ENCODE measurements at places on chromosomes 16 and 17.
A peak's percentile ranks its signal among the peaks of the same experiment; 100 is the strongest.

DNA sequence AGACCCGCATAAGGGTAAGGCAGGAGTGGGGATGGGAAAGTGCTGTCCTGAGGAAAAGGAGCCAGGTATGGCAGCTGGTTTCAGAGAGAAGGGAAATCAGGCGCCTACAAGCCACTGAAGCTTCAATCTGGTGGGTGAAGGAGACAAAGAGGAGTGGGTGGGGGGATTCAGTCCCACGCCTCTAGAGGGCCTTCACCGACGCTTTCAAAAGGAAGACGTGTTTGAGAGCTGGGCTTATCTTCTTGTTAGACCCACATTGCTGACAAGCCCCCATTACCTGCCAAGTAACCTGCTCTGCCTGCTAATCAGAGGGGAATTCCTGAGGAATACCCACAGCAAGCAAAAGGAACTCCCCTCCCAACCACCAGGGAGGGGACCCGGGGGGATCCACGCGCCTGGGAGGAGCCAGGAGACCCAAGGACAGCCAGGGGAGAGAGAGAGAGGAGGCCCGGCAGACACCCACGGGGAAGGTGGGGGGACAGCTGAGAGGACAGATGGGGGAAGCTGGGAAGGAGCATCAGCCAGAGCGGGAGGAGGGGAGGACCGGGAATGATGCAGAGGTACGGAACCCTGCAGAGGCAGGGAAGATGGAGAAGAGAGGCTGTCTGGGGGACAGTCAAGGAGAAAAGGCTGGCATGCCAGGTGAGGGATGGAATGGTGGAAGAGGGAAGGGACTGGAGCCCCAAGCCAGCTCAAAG is 1.0 kb downstream of the MTMR4 start:
- DNase-seq, result no peak

- no peak for DNase-seq
Observed at GRCh38 chr17:74893936-74894671, 671 bp upstream of the FADS6 start.

- no peak for DNase-seq
Observed at GRCh38 chr16:83176802-83177201, 550.0 kb downstream of the CDH13 start.

GRCh38 chr17:72725433-72726068 is 366.9 kb downstream of the SLC39A11 start:
- DNase-seq, result no peak

GRCh38 chr17:37117373-37118142 is 168.8 kb downstream of the AATF start:
- DNase-seq, result no peak

- DNase-seq, result no peak
Observed at GRCh38 chr16:3642397-3643094, 11.9 kb upstream of the DNASE1 start.

DNA sequence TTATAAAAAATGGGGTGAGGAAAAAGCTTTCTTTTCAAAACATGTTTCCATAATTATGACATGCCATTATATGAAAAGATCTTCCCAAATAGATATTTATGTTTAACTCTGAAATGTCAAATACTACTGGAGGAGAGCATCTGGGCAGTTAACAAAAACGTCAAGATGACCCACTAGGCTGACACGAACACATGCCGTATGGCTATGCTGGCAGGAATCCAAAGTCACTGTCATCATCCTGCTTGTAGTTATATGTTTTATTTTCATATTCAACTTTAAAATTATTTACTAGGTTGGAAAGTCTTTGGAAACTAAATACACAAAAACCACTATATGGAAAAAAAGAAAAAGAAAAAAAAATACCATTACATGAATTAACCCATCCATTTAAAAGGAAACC is 27.3 kb downstream of the ANKFY1 start:
- no peak for DNase-seq

GRCh38 chr16:2056077-2056476 is 8.3 kb downstream of the TSC2 start:
- DNase-seq, result no peak

GRCh38 chr17:31294820-31295488 is 2.1 kb downstream of the OMG start:
- no peak for DNase-seq

GRCh38 chr16:71666928-71667707 is 41.1 kb downstream of the MARVELD3 start:
- DNase-seq, result no peak

GRCh38 chr17:79592198-79592597 is 18.7 kb downstream of the RBFOX3 start:
- DNase-seq, result no peak

DNA sequence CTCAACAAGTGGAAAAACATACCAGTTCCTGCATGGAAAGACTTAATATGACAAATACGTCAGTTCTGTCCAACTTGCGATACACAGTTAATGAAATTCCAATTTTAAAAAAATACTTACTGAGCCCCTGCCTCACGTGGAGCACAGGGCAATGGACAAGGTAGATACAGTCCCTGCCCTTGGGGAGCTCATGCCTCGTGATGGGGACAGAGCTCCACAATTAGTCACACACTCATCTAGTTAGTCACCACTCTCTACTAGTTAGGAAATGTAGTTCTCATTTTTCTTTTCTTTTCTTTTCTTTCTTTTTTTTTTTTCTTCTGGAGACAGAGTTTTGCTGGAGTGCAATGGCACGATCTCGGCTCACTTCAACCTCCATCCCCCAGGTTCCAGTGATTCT is 74.7 kb upstream of the CDH5 start:
- DNase-seq, result no peak

DNA sequence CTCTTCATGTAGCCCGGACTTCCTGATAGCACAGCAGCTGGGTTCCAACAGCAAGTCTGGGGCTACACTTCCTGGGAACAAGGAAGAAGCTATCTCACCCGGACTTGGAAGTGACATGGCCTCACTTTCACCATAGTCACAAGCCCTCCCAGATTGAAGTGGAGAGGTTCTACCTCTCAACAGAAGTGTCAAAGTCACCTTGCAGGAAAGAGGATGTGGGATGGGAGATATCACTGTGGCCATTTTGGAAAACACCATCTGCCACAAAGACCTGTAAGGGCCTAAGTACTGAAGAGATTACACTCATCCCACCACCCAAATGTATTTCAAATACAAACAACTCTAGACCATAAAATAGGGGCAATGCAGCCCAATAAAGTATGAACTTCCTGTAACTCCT is 29.9 kb upstream of the DHRS7B start:
- DNase-seq, result no peak

DNA sequence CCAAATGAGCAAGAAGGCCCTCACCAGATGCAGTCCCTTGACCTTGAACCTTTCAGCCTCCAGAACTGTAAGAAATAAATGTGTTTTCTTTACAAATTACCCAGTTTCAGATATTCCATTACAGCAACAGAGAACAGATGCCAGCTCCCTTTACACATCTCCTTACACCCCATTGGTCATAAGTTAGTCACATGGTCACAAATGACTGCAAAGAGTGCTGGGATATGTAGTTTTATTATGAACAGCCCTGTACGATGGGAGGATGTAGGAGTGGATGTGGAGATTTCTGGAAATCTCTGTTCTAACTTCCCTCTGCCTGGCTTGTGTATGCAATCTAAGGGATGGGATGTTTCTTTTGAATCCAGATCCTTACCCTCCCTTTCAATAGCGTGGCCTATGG is 13.3 kb upstream of the RPL38 start:
- DNase-seq, result no peak

- DNase-seq, result no peak
Observed at GRCh38 chr17:46922487-46922803, 515 bp upstream of the GOSR2 start.

DNA sequence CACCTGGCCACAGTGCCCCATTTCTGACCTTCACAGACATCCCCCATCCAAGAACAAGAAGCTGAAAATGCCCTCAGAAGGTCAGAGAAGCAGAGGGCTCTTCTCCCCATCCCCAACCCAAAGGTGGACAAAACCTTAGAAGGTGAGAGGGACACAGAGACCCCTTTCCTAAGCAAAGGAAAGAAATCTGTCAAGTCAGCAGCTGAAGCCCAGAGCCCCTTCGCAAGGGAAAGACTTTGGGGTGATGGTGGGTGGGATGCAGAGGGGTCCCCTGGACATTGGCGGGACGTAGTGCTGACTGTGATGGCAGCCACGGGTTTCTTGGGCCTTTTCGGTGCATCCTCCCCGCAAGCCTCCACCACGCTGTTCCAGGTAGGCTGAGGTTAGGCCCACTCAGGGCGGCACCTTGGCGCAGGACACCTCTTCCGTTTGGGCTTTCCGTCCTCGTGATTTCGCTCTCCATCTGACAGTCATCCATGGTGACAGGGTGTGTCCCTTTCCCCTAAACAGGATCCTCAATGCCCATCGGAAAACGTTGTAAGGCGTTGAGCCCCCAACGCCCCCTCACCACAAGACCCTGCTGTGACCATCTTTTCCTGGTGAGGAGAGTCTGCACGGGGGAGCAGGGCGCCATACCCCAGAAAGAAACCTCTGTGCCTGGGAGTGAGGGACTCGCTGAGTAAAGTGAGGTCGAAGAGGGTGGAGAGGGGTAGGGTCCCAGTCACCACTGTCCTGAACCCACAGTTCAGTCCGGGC is 10.7 kb upstream of the GSDMA start:
- no peak for DNase-seq

- DNase-seq, result no peak
Observed at GRCh38 chr16:965487-965886, 5.3 kb downstream of the LMF1 start.

- peak; percentile 18 for DNase-seq
Observed at GRCh38 chr17:61833536-61834193, 29.7 kb downstream of the BRIP1 start.

GRCh38 chr17:49442041-49442440 is 27.4 kb upstream of the PHB1 start:
- no peak for DNase-seq

DNA sequence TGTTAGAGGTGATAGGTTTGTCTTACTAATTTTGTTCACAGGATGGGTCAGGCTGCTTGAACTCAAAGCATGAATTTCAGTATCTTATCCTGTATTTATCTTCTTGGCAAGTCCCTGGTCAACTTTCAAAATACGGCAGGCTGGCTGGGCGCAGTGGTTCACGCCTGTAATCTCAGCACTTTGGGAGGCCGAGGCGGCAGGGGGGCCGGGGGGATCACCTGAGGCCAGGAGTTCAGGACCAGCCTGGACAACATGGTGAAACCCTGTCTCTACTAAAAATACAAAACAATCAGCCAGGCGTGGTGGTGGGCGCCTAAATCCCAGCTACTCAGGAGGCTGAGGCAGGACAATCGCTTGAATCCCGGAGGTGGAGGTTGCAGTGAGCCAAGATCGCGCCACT is 25.0 kb upstream of the RSL1D1 start:
- no peak for DNase-seq

DNA sequence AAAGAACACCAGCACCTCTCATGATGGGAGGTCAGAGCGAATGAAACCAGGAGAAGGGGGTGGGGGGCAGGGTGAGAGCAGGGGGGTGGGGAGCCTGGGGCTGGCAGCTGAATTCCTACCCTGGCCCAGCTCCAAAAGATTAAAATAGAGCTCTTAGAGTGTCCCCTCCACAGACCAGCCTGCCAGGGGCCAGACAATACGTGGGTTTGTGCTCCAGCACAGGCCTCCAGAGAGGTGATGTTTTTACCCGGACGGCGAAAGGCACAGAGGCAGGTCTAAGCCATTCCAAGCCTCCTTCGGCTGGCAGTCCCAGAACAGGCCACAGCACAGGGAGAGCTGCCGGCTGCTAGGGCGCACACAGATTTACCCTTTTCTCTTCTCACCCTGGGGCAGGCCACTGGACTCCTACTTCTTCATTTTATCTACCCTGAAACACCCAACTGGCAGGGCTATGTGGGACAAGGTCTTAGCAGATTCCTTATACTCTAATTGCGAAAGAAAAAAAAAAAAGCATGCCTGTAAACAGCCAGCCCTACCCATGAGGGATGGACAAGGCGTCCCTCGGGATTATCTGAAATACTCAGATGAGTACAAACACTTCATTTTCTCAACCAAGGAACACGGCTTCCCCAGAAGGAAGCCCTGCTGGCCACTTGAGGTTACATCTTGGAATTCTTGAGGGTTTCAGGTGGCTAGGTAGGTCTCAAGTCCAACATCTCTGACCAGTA is 71.9 kb upstream of the NOG start:
- no peak for DNase-seq

DNA sequence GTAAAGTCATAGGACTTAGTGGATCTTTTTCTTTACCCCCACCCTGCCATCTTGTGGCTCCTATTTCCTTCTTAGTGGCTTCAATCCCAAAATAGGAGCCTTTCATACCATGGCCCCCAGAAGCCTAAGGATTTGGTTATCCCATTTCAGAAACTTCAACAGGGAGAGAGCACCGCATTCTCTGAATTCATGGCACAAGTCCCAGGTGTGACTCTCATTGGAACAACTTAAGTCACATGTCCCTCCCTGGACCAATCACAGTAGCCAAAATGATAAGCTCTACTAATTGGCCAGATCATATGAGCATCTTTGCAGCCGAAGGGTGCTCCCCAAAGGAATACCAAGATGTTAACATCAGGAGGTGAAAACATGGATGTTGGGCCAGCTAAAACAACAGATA is 43.2 kb downstream of the AXIN2 start:
- no peak for DNase-seq

DNA sequence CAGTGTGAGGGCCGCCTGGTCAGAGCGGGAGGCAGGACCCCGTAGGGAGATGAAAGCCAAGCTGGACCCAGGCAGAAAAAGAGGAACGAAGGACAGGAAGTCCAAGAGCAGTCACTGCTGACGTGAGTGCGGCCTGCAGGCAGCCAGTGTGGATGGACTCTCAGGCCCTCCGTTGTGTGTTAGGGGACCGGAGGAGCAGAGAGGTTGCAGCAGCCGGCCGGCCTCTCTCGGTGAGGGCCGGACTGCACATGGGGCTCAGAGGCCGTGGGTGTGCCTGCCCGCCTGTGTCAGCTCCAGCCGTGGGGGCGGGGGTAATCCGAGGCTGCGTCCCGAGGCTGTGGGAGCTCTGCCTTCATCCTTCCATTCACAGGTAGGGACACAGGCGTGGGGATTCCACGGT is 67.4 kb downstream of the JPH3 start:
- no peak for DNase-seq
